ENCODE measurements at places on chromosomes 6 and 20. TPM values are rescaled to one million over a fixed set of nuclear protein-coding genes. Genes with fewer than 3 reads are reported as not detected.
A peak's percentile ranks its signal among the peaks of the same experiment; 100 is the strongest.

The SIM1 gene
- not detected for polyA plus RNA-seq

The MYCT1 gene
- polyA plus RNA-seq, result 3.3 TPM

- no peak for DNase-seq
Observed at GRCh38 chr6:113190170-113190569, 667.0 kb upstream of the MARCKS start.

GRCh38 chr20:1333462-1334369 lies 4.8 kb upstream of the SDCBP2 start:
- DNase-seq, result no peak

- DNase-seq, result no peak
Observed at GRCh38 chr6:3867641-3868502, 18.7 kb downstream of the FAM50B start.

DNA sequence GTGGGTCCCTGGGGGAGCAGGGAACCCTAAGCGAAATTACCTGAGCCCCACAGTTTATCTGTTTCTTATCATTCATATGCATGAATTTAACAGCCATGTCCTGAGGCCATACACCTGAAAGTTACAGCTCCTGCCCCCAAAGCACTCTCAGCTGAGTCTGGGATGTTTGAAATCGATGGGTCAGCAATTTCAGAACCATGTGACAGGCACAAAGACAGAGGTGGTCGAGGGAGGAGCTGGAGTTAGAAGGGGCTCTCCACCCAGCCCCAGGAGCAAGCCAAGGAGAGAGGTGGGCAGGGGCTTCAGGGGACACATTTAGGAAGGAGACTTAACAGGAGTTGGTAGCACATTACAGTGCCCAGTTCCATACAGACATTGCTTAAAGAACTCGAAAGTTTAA lies 14.9 kb downstream of the TTBK1 start:
- DNase-seq, result no peak

DNA sequence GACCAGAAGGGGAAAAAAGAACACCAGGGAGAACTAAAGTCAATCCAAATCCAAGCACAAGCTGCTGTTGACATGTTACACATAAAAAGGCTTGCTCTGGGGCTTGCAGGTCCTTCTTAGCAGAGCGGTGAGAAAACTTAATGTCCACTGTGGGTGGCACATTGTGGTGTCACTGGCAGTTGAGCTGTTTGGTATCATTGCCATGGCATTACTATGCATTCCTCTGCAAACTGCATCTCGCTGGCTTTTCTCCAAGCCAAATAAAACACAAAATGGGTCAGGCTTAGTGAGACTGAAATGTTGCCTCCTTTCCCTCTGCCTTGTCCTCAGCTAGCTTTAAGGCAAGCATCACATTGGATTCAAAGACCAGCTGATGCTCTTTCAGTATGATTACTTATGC lies 40.9 kb downstream of the LY86 start:
- no peak for DNase-seq

GRCh38 chr6:167564416-167565250 lies 239.7 kb downstream of the TTLL2 start:
- DNase-seq, result peak; percentile 54
